Activated CD8-positive, alpha-beta T cell treated with anti-CD3 and anti-CD28 coated beads, Interleukin-2, amount 10 ng/mL, durations not matched to agents 7 days and 5 days (primary cell): ENCODE measurements at places on chromosomes 12 and 14.

DNA sequence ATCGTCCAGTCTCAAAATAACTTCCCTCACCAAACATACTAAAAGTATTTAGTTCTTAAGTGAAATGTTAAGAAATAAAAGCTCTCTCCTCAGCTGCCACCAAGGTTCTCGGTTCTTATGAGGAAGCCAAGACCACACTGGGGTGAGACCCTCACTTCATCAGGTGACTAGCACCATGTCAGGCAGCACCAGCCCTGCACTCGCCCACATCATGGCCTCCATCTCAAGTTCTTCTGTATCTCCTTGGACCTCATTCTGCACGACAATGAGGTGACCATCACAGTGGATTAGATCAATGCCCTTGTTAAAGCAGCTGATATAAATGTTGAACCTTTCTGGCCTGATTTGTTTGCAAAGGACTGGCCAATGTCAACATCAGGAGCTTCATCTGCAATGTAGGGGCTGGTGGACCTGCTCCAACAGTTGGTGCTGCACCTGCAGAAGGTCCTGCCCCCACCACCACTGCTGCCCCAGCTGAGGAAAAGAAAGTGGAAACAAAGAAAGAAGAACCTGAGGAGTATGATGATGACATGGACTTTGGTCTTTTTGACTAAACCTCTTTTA lies 12.4 kb downstream of the SEC23A start:
- no peak for DNase-seq

DNA sequence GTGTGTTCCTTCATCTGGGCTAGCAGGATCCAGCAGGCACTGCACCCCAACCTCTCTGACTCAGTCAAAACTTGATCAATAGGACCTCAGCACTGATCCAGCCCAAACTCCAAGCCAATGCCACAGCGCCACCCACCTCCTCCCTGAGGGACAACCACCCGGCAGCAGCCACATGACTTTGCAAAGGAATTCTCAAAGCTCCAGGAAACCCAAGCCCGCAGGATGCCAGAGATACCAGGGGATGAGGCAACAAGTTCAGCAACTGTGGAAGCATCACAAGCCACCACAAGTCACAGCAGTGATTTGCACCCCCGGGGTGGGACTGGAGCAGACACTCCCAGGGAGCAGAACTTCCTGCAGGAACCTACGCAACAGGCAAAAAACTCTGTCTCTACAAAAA lies 37.3 kb downstream of the ACTN1 start:
- no peak for DNase-seq

DNA sequence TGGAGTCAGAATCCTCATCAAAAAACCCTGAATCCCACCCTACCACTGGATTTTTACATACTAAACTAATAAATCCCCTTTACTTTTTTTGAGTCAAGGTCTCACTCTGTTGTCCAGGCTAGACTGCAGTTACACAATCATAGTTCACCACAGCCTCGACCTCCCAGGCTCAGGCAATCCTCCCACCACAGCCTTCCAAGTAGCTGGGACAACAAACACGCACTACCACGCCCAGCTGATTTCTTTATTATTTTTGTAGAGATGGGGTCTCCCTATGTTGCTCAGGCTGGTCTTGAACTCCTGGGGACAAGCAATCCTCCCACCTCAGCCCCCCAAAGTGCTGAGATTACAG lies 24.3 kb downstream of the SPTSSA start:
- DNase-seq: no peak

GRCh38 chr14:99133636-99134515 lies 138.1 kb downstream of the BCL11B start:
- DNase-seq: peak; percentile 19

- no peak for DNase-seq
These were observed 115.2 kb downstream of the TMEM132D start for GRCh38 chr12:129788506-129789084.
